ENCODE measurements at places on chromosomes 2 and 18.
A peak's percentile ranks its signal among the peaks of the same experiment; 100 is the strongest.

DNA sequence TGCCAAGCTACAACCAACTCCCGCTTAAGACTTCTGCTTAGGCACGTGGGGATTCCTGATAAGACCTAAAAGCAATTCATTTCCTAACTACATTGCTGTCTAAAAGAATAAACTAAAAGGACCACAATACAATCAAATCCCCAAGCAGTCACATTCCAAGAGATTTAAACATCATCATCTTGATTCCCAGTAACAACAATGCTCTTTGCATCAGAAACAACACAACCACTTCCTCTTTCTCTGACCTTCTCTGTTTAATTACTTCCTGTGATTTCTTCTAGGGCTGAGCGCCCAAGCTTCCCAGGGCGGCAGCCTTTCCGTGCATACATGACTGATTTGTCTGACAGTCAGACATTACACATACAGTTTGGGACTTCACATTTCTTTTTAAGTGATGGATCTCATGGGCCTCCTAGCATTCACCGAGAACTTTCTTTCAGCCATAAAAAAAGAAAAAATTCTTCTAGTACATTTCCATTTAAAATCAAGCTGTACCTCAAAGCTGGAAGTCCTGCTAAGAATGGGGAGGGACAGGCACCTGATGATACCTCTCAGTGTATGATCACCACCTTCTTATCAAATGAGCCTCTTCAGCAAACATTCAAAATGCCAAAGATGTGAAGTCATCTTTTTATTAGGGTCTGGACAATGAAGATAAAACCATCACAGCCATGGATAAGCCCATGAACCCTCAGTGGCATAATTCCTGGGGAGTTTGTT lies 11.5 kb downstream of the SPRED2 start:
- DNase-seq: no peak

GRCh38 chr2:71453404-71454220 lies at the start of gene DYSF:
TSS of gene DYSF (plus strand) at chr2:71453561.
- no peak for DNase-seq

GRCh38 chr2:189662669-189663226 lies 1.5 kb downstream of the ASNSD1 start:
- no peak for DNase-seq

DNA sequence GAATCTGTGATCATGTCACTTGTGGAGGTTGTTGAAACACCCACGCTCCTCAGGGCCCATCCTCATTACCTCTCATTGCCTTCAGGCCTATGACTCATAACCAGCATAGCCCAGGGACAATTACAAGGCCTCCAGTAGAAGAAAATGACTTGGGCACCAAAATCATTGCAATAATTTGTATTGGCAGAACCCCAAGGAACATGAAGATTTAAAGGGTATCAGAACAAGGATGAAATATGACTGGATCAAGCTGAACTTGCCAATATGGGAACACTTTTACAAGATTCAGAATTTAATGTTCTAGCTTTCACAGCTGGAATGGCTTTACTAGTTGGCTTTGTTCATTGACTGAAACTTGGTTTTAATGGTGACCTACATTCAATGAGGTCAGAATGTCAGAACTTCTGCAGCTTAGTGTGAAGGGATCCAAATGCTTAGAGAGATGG lies 156.4 kb downstream of the COPS8 start:
- DNase-seq: no peak

DNA sequence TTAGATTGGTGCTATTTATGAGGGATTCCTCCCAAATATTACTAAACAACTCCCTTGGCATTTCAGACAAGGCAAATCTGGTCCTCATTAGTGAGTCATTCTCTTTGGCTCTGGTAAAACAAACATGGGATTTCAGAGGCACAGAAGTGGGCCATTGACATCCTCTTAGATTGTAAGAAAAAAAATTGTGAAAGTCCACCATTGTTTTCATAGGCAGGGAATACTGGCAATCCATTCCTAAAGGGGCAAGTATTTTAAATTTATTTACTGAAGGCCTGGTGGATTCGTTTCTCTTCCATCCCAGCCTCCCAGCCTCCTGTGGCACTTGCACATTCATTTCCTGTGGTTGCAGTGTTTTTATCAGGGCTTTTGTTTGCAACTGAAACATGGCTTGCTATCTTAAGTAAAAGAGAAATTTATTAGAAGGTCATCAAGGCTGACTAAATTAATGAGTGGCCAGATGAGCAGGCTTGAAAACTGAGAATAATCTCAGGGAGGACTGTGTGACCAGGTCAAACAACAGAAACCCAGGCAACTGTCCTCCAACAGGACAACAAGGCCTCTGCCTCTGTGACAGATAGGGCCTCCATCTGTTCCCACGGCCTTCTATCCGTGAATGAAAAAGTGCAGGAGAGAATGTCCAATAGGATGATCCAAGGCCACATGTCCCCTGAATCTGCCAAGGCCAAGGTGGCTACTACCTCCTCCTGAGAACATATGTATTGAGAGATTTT lies 23.1 kb upstream of the TNFAIP6 start:
- no peak for DNase-seq

DNA sequence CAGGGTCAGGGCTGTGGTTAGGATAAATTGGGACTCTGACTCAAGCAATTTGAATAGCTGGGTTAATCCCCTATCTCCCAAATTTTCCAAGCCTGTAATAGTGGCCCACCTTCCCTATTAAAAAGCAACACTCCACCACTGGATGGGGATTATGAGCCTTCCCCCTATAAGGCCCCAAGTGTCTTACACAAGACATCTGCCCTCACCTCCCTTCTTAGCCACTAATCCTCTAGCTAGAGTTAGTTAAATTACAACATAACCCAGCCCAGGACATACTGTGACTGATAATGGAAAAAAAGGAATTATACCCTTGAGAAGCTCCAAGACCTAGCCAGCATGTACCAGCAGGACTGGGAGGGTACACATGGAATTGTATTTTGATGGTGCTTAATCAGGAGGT lies 190.4 kb downstream of the NRP2 start:
- no peak for DNase-seq

DNA sequence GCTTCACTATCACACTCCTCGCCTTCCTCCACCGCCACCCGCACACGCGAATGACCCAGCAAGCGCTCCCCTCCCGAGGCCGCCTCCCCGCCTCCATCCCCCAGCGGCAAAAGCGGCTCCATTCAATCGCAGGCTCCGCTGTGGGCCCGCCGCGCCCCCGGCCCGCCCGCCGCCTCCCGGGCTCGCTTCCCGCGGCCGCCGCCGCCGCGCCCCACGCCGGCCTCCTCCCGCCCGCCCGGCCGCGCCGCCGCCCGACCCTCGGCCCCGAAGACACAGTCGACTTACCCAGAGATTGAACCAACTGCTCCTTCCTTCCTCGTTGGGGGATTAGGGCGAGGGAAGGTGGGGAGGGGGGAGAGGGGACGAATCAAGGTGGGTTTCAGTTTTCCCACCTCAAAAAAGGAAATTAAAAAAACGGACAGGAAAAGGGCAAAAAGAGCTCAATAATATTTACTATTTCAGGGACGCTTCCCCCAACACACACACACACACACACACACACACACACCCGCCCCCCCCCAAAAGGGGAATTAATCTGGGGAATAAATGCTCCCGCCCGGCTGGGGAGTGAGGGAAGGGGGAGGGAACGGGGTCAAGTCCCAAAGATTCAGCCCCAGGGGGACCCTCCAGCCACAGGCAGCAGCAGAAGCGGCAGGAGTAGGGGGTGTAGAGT lies 743 bp downstream of the XPO1 start:
- no peak for DNase-seq

DNA sequence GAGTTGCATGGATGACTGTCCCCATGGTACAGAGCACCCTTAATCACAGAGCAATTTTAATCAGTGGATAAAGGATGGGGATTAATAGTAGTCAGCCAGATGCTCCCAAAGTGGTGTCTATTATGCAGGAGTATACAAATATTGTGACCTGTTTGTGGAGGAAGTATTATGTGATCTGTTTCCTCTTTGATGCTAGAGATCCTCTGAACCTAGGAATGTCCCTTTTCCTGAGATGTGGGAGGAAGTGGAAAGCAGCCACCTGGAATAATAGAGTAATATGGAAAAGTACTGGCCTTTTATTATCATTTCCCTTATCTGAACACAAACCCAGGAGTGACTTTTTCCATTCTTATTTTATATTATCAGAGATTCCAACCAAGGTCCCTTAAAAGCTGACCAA lies 94.2 kb upstream of the EFEMP1 start:
- no peak for DNase-seq

GRCh38 chr2:11835403-11835802 lies 89.0 kb downstream of the LPIN1 start:
- DNase-seq: no peak

DNA sequence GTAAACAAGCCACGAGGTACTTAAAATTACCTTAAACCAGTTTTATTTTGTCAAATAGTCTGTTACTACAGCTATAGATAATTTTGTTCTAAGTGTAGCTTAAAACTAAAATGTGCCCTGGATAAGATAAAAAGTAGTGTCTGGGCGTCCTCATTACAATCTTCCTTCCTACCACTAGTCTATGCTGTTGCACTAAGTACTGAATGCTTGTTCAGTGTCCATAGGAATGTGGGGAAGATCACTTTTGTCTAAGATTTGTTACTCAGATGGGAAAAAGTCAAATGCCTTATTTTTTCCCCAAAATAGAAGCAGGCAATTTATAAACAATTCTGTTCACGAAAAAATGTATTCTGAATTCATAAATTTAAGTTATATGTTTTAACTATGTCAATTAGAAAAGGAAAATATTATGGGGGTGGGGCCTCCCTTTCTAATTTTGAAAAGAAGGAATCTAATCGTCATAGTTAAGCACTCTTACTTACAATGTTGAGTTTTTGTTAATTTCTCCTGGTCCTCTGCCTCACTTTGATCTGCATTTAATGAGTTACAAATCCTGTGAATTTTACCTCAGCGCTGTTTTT lies 140.4 kb upstream of the VRK2 start:
- DNase-seq: no peak

DNA sequence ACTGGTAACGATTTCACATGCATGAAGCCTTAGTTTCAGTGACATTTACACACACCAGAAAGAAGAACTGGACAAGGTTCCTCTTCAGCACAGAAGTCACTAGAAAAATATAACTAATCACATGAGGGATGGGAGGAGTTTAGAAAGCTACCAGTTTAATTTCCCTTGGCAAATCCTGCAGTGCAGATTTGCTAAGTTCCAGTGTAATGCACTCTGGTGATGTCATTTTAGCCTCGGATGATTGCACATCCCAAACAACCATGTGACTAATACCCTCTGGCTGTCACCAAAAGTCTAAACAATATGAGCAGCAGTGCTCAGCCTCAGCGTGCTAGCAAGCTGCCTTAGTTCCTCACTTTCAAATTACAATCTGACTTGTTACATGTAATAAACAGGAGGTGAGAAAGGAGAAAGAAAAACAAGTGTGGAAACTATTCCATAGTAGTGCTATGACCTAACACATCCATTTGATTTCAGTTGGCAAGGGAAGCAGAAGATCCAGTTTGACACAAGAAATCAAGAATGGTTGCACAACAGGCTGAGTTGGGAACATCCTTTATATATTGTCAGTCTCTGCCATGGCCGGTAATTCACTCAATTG lies 35.3 kb upstream of the PPP1CB start:
- DNase-seq: peak; percentile 72

DNA sequence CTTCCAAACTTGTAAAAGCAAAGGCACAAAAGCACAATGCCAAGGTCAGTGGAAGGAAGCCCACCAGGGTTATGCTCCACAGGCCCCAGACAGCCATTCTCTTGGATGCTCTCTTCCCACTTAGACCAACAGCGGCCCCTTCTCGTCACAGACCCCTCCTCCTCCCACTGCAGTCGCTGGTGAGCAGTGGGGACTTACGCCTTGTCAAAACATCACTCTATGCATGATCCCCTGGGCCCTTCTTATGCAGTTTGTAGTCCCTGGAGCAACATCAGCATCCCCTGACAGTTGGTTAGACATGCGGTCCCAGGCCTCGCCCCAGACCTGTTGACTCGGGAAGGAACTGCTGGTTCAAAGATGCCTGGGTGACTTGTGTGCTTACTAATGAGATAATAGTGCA lies 376.0 kb upstream of the KLHL29 start:
- DNase-seq: no peak

- no peak for DNase-seq
Measured at GRCh38 chr2:42996528-42996927, 204.1 kb upstream of the HAAO start.

DNA sequence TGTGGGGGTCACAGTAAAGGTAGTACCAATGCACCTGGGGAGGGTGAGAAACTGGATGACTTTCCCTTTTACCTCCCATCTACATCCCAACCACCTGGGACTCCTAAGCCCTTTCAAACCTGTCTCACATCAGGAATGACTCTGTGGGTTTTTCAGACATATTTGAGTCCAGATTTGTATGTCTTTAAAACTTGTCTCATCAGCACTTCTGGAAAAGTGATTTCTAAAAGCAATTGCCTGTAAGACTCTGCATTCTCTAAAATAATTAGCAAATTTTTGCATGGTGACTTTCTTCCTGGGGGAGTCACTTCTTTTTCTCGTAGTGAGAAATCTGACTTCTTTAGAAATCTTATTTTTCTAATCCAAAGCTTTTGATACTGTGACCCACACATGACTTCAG lies 1553.0 kb upstream of the PIK3C3 start:
- DNase-seq: no peak

DNA sequence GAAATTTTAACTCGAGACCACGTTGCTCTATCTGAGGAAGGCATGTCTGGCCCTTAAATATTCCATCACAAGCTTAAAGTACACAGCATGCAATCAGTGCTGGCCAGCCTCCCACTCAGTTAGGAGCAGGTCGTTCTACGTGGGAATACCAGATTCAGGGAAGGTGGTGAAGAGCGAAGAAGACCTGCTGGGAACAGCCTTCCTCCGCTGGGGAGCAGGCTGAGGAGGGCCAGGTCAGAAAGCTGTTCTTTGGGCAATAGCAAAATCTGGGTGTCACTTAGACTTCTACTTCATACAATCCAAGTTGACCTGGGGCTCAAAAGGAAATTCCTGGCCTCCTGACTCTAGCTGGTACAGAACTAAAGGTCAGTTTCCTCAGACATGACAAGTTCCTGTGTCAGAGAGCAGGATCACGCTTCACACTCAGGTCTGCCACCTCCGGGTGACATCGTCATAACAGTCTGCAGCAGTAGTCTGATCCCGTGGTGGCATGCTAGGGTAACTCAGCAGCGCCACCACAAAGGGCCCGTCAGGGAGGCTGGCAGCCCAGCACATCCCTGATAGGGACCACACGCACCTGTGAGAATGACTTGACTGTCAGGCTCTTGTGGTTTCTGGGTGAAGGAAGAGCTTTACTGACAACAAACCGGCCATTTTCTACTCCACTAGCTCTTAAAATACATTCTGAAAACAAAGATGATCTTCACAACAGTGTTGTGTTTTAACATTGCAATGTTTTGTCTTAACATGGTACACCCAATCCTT lies 35.2 kb upstream of the NAPG start:
- DNase-seq: no peak

Measured in NCI-H2107 (cell line).